ENCODE measurements at places on chromosomes 1 and 21. TPM values are rescaled to one million over a fixed set of nuclear protein-coding genes. Genes with fewer than 3 reads are reported as not detected.
A peak's percentile ranks its signal among the peaks of the same experiment; 100 is the strongest.

Gene NGF
- total RNA-seq = 4.2 TPM

- DNase-seq = no peak
Observed at GRCh38 chr1:145997718-145998023, 1.3 kb upstream of the TXNIP start.

Gene SPRR2A
- total RNA-seq = not detected

Gene IPO13
- 21.8 TPM for total RNA-seq

DNA sequence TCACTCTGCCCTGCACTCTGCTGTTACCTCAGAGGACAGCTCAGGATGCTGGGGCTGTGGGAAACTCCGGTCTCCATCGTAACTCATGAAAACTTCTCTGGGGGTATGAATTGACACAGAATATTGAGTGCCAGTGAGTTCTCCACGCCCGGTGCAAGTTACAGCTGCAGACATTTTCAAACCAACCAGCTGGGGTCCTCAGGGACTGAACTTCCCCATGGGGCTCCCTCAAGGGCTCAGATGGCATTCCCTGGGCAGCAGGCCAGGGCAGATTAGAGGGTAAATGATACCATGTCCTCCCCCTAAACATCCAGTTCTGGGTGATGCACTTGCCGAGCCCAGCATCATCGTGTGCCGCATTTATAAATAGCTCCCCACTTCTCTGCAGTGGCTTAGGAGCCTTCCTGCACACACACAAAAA is 27.8 kb upstream of the CCSAP start:
- no peak for DNase-seq

DNA sequence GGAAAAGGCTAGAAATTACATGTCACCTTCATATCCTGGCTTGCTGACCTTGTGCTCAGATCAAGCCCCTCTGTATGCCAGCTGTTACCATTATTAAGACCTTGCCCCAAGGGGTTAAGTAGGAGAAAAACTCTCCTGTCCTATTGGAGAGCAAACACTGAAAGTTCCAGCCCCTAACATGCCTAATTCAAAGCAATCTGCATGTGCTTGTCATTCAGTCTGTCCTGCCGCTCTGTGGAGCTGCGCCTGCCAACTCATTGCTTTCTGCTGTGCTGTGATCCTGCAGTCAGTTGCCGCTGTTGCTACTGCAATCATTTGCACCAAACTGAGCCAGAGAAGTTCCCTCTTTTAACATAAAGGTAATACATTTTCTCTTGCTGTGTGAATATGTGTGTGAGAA is 113.4 kb downstream of the DISP1 start:
- DNase-seq = peak; percentile 25

- no peak for DNase-seq
Observed at GRCh38 chr1:59384443-59384842, 87.5 kb downstream of the FGGY start.

DNA sequence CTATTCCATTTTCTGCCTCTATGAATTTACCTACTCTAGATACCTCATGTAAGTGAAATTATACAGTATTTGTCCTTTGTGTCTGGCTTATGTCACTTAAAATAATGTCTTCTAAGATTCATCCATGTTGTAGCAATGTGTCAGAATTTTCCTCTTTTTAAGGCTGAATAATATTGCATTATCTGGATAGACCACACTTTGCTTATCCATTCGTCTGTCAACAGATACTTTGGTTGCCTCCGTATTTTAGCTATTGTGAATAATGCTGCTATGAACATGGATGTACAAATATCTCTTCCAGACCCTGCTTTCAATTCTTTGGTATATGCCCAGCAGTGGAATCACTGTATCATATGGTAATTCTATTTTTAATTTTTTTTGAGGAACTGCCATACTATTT is 10.1 kb upstream of the CCSAP start:
- no peak for DNase-seq

Gene RNF187
- 83.0 TPM for total RNA-seq

DNA sequence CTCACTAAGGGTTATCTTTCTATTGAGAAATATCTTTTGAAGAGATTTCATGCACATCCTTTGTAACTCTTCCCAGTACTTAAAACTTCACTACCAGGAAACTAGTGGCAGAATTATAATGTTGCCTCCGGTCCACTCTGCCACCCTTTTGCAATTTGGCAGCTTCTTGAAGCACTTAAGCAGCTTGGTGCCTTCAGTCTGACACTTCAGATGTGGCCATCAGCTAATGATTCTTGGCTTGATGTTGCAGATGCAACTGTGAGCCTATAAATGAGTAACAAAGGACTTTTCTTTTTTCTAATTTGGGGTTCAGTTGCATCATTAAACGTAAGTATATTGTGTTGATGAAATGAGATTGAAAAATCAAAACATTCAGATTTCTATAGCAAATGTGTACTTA is 187.5 kb upstream of the C21orf91 start:
- no peak for DNase-seq

DNA sequence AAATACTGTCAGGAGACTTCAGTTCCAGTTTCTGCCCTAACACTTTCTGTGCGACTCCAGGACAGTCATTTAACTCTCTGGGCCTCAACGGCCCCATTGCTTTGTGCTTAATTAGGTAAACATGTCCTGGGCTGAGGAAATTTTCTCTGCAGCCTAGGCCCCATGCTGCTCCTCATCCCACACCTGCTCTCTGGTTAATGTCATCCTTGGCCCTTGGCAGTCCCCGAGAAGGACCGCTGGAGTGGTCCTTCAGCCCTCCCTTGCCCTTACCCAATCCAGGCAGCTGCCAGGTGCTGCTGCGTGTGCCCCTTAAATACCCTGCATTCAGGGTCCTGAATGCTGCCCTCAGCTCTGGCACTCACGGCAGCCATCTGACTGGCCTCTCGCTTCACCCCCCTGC is 18.7 kb downstream of the UBL4B start:
- DNase-seq = no peak

DNA sequence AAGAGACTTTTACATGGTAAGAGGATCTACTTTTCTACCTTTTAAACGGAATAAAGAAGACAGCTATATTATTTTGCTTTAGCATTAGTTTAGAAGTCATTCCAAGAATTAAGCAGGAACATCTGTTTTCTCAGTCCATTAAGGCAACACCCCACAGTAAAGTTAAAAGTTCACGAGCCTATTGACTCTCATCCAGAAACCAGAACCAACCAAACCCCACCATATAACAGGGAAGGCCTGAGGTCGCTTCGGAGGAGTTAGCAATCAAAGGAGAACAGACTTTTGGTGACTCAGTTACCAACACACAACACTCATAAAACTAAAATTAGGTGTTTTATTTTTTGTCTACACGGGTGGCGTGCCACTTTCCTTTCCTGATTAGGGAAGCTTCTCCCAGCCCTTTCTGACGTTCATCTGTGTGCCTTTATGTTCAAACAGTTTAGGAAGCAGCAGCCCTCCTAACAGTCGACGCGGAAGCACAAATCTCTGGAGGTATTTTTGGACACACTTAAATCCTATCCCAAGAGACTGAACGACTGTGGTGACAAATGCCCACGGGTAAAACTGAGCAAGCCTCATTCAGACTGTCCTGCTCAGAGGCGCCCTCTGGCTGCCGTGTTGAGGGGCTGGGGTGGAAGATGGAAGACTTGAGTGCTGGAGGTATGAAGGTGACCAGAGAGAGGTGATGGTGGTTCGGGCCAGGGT is 8.6 kb upstream of the PLA2G2C start:
- peak; percentile 71 for DNase-seq

- DNase-seq = no peak
Observed at GRCh38 chr21:37915941-37916309, 332 bp downstream of the KCNJ6 start.

DNA sequence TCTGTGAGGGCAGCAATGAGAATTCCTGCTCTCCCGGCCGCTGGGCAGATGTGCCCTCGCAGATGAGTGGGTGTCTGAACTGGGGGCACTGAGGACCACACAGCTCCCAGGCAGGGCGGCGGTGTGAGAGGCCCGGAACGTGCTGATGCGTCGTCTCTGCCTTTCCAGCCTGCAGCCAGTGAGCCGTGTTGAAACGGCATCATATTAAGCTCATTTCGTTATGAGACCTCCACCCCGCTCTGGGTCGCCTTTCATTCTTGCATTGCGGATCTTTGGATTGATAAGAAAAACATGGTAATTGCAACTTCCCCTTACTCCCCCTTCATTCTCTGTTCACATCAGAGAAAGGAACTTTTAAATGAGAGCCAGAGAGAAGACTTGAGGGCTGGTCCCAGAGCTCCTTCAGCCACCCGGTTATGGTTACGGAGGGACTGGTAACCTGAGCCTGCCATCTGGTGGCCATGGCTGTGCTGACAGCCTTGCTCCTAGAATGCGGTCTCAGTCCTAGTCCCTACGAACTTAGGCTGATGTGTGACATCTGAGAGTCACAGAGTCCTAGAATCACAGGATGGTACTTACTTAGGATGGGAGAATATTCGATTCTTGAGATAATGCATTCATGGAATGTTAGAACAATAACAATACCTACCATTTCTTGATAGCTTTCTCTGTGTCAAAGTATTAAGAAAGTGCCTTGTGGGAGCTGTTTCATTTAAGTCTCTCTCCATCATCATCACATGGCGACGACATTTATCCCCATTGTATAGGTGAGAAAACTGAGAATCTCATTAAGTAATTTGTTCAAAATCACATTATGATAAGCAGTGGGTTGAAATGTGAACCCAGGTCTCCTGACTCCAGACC is 271.0 kb downstream of the TRABD2B start:
- no peak for DNase-seq

Gene OR2L3
- total RNA-seq = not detected

DNA sequence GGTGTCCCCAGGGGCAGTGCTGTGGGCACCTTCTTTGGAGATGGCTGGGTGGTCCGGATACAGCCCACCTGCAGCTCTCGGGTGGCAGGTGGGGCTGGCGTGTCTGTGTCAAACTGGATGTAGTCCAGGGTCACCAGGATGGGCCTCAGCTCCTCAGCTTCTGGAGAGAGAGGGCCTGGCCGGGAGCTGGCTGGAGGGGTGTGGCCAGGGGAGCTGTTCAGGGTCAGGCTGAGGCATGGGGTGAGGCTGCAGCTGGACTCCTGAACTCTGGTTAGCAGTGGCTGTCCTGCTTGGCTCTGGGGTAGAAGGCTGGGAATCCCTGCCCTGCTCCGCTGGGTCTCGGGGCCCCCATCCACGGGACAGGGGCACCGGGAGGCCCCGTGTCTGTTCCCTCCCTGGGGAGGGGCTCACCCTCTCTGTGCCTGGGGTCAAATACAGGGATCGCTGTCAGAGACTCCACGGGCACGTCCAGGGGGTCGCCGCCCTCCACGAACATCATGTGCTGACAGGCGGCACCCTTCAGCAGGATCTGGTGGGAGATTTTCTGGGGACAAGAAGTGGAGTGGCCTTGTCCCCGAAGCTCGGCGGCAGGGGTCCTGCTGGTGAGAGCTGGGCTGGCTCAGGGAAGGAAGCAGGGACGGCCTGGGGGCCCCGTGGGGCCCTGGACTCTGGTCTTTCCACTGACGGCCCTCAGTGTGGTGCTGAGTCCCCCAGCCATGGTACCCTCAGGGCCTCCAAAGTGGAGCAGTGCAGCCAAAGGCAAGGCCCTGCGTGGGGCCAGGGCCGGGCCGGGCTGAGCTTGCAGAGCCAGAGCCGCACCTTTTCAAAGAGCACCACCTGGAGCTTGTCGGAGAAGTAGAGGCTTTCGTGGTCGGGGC is 4.1 kb upstream of the TMEM52 start:
- DNase-seq = no peak

DNA sequence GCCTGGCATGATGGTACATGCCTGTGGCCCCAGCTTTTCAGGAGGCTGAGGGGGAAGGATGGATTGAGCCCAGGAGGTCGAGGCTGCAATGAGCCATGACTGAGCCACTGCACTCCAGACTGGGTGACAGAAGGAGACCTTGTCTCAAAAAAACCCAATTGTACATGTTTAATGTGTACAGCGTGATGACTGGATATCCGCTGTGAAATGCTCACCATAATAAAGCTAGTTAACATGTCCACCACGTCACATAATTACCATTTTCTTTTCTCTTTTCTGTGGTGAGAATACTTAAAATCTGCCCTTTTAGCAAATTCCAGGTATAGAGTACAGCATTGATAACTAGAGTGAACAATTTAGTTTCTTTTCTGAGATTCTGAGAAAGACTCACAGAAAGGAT is 24.0 kb downstream of the TMPRSS2 start:
- DNase-seq = no peak

Gene CFHR2
- not detected for total RNA-seq

DNA sequence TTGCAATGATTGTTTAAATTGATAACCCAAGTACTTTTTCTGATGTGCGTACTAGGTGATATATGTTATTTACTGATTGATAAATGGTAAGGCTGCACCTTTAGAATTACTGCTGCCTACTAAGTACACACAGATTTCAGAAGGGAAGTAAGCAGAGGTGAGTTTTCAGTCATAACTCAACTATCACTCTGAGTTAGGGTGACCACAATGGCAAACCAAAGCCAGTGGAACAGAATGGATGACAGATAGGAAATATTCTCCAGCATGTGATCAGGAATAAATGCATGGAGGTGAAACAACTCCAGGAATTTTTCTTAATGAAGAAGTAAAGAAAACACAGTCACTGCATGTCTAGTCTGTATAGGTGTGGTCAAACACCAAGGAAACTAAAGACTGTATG is 7.5 kb upstream of the KCNJ15 start:
- DNase-seq = no peak

Gene RHD
- total RNA-seq = not detected

DNA sequence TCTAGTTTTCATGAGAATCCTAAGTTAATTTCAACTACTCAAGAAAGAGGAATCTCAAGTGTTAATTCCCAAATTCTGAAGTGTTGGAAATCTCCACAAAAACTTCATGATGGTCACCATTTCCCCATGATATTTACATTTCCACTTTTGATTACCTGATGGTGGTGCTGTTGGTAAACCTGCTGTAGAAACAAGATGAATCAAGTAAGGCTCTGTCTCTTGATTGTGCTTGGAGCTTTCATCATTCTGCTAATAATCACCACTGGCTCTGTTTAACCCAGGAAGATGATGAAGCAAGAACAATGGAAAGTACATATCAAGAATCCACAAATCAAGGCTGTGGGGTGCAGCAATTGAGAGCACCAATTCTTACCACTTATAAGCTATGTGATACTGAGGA is 77.8 kb downstream of the C4BPA start:
- DNase-seq = no peak

DNA sequence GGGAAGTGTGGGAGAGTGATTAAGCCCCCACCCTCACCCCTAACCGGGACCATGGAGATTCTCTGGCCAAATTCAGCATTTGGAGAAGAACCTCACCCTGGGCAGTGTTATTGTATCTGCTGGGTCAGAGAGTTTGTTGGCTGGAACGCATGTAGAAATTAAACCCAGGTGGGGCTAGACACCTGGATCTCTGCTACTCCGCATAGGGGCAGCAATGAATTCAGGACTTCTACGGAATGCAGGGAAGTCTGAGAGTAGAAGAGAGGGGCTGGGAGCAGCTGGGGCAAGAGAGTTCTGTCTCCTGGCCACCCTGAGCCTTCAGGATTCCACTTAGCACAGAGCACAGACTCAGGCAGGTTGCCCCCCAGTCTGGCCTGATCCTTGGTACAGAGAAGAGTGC is 3.6 kb upstream of the CRABP2 start:
- DNase-seq = no peak

Gene SPRR2B
- not detected for total RNA-seq

All from mesothelial cell of epicardium (in vitro differentiated cells).